ENCODE measurements at places on chromosomes 2 and 18. TPM values are rescaled to one million over a fixed set of nuclear protein-coding genes. Genes with fewer than 3 reads are reported as not detected.

DNA sequence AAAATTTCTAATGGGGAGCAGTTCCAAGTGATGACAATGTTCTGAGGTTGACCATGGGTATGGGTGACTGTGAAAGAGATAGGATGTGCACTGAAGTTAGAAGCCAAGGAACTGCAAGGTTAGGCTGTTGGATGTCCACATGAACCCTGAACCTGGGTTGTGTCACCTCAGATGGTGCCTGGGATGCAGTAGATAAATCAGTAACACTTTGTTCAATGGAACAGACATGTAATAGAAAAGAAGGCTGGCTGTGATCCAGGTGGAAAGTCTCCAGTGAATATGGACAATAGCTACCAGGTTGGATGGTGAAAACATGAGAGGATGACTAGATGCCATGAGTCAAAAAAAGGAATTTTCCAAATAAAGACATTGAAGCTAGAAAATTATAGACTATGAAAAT lies 131.4 kb downstream of the TRABD2A start:
- DNase-seq, result no peak

The APOB gene
- total RNA-seq, result 0.32 TPM

DNA sequence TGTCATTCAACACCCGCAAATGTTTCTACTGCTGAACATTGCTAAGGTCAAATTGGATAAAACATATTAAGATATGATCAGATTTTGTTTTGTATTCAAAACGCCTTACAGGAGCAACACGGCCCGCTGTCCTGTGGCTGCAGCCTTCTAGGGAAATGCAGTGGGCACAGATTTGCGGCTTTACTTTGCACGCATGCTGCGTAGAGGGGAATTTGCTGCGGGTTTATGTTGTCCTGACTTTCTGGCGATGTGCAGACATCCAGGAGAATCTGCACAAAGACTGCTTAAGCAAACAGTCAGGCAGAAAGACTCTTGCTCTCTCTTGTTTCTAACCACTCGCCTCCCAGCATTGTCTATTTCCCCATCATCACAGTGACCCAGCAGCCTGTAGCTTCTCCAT lies 88.3 kb downstream of the LRRC30 start:
- no peak for DNase-seq

DNA sequence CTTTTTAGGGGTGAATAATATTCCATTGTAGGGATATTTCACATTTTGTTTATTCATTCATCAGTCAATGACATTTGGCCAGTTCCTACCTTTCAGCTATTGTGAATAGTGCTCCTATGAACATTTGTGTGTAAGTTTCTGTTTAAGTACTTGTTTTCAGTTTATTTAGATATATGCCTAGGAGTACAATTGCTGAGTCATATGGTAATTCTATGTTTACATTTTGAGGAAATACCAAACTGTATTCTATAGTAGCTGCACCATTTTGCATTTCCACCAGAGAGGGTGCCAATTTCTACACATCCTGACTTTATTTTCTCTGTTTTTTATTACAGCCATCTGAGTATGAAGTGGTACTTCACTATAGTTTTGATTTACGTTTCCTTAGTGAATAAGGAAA lies 54.4 kb upstream of the ZNF236 start:
- no peak for DNase-seq

The XIRP2 gene
- 5.8 TPM for total RNA-seq

- no peak for DNase-seq
These were observed 76.5 kb upstream of the ZSWIM2 start for GRCh38 chr2:186925514-186925913.

The REEP1 gene
- 21.9 TPM for total RNA-seq

- DNase-seq, result no peak
These were observed 134.6 kb downstream of the MBD2 start for GRCh38 chr18:54089749-54090459.

DNA sequence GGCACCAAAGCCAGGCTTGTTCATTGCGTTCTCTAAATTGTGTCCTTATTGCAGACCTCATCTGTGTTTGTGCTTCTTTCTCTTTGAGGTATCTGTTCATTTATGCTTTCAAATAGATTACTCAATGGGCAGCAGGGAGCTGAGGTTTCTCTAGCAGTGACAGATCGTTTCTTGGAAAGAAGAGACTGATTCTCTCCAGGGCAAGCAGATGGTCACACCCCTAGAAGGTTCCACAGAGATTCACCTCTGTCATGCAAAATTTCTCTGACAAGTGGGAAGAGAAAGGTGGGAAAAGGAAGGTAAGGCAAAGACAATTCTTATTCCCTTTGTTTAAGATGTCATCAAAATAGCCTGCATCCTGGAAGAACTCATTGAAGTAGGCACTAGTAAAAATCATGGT lies 14.0 kb downstream of the DLGAP1 start:
- DNase-seq, result no peak

DNA sequence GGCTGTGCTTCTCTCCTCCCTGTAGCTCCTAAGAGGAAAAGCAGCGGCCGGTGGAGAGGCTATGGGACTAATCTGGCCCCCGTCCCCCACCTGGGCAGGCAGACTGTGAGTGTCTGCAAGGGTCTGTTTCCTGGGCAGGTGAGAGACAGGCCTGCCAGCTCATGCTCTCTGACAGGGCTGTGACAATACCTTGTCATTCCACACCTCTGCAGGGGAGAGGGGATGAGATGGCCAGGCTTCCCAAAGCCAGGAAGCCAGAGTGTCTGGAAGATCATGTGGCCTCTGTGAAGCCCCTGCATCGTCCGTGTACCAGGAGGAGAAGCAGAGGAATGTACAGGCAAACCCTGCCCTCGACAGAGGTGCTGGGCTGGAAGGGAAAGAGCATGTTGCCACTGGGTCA lies 142.5 kb upstream of the GATA6 start:
- no peak for DNase-seq

GRCh38 chr2:130241041-130241707 lies 42.9 kb upstream of the TUBA3E start:
- no peak for DNase-seq

GRCh38 chr18:68665628-68666027 lies 49.3 kb downstream of the TMX3 start:
- DNase-seq, result no peak

DNA sequence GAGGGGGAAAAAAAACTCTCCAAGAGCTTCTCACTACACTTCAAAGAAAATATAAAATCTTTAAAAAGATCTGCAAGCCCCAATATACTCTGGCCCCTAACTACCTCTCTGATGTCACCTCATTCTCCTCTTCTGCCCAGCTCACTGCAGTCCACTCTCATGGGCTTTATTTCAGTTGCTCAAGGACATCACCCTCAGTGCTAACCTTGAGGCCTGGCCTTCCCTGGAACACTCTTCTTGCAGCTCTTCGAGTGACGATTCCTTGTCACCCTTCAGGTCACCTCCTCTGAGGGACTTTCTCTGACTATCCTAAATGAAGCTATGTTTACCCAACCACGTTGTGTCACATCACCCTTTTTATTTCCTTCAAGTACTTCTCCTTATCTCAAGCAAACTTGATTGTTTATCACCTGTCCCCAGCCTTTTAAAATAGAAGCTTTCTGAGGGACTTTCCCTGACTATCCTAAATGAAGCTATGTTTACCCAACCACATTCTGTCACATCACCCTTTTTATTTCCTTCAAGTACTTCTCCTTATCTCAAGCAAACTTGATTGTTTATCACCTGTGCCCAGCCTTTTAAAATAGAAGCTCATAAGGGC lies 10.4 kb downstream of the RTTN start:
- no peak for DNase-seq

DNA sequence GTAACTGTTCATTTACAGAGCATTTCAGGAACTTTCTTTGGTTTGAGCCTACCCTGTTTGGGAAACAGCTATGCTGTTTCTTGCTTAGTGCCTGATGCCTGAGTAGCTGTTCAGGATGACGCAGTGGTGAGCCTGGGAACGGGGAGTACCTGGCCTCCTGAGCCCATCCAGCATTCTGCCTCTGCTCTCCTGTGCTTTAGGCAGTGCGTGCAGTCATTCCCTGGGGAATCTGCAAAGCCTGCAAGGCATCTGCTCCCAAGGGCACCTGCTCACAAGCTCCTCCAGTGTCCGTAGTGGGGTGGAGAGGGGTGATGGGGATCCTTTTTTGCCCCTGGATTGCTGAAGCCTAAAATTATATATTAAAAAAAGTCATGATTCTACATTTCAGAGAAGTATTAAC lies 68.8 kb downstream of the RAPGEF4 start:
- DNase-seq, result no peak

DNA sequence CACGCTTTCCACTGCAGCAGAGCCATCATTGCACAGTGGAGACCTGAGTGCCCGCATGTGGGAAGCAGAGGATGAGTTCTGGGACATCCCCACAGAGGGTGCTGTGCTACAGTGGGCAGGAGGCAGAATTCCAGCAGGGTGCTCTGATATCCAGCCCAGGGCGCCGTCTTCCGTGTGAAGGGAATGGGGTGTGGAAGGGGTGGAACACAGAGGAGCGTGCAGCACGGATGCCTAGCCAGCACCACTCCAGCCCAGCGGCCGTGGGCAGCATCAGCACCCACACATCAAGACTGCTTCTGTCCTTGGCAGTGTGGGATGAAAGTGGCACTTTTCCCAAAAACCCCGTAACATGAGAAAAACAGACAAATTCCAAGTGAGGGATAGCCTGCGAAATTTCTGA lies 134.3 kb downstream of the ZNF236 start:
- no peak for DNase-seq

- no peak for DNase-seq
These were observed 71.5 kb downstream of the PTGR3 start for GRCh38 chr18:75137346-75137877.

- no peak for DNase-seq
These were observed 489.2 kb downstream of the SATB2 start for GRCh38 chr2:198968545-198968944.

DNA sequence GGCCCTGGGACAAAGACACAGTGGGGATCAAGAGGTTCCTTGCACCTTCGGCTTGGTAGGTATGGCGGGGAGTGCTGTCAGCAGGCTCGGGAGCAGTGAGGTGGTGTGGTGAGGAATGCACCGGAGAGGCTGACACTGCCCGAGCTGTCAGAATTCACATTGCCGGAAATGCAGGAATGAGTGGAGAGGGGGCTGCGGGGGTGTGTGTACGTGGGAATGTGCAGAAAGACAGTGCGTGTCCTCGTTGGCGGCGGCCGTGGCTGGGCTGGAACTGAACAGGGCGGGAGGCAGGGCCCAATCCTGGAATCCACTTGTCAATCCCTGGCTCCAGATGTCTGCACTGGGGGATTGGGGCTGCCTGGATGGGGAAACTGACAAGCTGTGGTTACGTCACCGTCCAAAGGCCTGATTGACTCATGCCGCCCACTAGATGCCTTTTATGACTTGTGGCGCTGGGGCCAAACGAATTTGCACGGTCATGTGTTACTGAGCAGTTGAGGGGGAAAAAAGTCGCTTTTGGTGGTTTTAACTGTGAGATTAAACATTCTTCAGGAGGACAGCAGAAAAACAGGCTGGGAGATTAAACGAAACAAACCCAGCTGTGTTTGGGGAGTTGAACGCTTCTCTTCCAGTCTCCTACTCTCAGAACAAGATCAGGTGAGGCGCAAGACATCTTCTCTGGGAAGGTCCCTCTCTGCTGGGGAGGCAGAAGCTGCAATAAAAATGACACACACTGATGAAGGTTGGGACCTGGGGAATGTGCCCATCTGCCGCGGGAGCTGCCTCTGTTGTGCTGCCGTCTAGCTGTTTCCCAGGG lies 189.4 kb upstream of the GLI2 start:
- no peak for DNase-seq

The MYO1B gene
- total RNA-seq, result 138 TPM

DNA sequence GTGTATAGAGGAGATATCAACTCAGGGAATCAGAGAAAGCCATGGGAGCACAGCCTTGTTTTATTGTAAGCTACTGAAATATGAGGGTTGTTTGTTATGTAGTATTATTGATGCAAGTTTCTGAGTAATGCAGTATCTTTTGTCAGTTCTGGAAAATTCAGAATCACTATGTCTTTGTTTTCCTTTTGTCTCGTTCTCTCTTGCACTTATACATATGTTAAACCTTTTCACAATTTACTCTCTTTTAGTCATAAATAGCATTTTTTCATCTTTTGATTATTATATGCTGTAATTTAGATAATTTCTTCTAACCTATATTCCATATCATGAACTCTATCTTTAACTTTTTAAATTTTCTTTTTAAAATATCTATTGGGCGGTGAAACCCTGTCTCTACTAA lies 85.0 kb upstream of the COL3A1 start:
- DNase-seq, result no peak

The C2orf81 gene
- 0.74 TPM for total RNA-seq

DNA sequence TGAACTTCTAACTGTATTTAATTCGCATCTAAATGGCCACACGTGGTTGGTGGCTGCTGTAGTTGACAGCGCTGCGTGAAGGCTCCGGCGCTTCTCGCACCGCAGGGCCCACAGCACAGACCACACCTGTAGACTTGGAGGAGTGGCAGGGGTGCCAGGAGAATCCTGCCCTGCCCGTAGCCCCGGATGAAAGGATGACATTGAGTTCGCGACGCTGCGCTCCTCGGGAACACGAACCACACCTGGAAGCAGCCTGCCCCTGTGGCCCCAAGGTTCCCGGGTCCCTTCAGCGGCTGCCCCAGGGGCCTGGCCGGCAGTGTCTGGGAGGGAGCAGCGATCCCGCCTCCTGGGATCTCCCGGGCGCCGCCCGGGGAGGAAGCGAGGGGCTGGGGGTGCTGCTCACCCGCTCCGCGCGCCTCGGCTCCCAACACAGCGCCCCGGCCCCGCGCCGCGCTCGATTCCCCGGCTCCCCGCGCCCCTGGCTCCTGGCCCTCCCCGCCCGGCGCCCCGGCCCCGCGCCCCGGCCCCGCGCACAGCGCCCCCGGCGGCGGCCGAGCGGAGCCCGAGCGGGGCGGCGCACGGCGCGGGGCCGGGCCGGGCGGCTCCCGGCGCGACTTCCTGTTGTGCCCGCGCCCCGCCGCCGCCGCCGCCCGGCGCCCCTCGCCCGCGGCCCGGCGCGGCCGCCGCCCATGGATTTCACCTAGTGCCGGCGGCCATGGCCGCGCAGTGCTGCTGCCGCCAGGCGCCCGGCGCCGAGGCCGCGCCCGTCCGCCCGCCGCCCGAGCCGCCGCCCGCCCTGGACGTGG lies at the start of gene RNPEPL1:
Gene RNPEPL1, plus strand, starts transcription at position 613 of the 806 bp plus-strand sequence. Its CDS starts 103 bp downstream, at position 716.
- no peak for DNase-seq

DNA sequence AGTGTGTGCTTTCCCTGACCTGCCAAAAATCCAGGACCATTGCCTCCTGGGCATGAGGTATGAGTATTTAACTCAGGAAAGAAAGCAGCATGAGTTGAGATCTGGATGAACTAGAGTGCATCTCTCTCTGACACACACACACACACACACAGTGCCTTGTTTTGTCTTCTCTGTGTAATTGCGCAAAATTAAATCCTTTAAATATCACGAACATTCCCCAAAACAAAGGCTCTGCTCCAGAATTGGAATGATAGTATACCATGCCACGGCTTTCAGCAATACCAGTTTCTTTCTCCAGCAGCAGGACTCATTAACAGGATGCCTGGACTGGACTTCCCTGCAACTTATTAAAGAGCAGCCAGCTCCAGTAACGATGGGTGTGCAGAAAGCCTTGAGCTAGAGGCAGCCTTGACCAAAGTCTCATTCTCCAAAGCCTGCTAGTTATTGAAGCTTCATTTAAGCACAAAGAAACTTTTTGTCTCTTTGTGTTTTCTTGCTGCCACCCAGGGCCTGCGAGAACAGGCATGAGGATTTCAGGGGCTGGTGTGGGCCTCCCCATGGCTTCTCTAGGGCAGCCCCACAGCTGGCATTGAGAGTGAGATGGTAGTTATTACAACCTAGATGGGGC lies 101.7 kb downstream of the NRP2 start:
- no peak for DNase-seq

GRCh38 chr18:79487183-79487800 lies 91.6 kb downstream of the NFATC1 start:
- no peak for DNase-seq

The PKDCC gene
- total RNA-seq, result 172 TPM

GRCh38 chr2:142586693-142587580 lies 290.5 kb upstream of the KYNU start:
- DNase-seq, result no peak

The ASB3 gene
- total RNA-seq, result 51.2 TPM
